ENCODE measurements at places on chromosomes 7 and 10. TPM values are rescaled to one million over a fixed set of nuclear protein-coding genes. Genes with fewer than 3 reads are reported as not detected.

Gene THNSL1
- 7.5 TPM for polyA plus RNA-seq

DNA sequence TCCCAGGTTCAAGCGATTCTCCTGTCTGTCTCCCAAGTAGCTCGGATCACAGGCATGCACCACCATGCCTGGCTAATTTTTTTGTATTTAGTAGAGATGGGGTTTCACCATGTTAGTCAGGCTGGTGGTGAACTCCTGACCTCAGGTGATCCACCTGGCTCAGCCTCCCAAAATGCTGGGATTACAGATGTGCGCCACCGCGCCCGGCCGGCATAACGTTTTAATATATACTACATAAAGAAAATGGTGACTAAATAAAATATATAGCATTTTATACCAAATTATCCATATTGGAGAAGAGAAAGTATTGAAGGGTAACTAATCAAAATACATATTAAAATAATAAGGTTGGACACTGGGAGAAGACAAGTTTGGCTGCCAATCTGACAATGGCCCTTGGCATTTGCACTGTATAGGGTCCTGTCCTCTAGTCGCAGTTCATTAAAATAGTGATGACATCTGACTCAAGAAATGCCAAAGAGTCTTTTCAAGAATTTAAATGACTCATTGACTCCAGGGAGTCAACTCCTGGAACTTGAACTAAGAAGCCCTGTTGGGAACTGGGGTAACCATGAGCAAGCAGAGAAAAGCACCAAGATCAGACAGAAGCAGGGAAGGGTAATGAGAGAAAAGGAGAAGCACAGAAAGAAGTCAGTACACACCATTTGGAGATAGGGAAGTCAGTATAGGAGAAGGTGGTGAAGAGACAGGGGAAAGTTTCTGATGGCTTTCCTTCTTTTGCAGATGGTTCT lies 91.1 kb downstream of the CH25H start:
- DNase-seq: no peak

- no peak for DNase-seq
These were observed 116.2 kb downstream of the LRMDA start for GRCh38 chr10:75547391-75548298.

DNA sequence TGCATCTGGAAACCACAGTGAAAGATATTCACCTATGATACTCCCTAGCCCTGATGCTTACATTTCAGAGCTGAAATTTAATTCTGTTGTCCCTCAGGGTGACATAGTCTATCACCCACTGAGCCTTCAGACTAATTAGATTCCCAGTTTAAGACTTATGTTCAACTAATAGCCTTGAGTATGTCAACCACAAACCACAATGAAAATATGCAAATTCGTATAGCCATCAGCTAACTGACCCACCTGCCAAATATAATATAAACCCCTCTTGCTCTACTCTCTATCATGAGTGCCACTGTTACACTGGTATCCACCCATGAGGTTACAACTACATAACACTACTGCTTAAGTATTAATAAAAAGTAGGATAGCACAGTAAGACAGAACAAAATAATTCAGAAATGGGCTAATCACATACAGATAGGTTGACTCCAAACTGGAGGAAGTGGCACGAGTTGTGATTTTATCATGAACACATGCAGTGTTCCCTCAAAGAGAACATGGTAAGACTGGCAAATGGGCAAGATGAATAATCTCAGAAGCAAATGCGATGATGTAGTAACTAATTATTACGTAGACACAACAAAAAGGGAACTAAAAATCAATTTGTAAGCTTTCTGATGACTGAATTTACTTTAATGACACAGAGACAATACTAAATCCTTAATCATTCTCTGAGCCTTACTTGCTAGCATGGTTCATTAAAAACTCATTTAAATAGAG lies 290.6 kb downstream of the PARD3 start:
- DNase-seq: no peak

DNA sequence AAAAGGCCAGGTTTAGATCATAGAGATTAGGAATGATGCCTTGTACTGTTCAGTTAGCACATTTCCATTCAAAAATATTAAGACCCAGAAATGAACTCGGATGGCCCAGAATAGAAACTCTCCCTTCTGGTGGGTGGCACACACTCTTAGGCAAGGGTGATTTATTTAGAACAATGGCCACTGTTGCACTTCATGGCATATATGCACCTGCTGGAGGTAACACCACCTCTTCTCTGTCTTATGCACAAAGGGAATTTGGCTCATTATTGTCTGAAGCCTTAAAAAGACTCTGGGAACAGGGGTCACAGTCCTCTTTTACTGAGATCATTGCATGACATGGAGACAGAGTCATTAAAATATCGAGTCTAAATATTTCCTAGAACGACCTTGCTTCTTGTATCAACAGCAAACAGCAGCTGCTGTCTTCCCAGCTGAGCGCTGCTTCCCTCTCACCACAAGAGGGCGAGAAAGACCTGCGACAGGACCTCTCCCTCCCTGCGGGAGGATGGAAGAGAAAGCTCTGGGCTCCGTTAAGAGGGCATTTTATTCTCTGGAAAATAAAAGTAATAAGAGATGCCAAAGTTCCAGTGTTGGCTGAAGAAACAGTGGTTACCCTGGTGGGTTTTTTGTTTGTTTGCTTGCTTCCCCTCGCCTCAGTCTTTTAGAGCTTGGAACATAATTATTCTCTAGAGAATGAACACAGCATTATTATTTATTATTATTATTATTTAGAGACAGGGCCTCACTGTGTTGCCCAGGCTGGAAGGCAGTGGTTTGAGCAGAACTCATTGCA lies 13.5 kb upstream of the BAMBI start:
- peak; percentile 67 for DNase-seq

Gene PRKAG2
- 22.2 TPM for polyA plus RNA-seq

GRCh38 chr10:109504401-109504800 lies 418.9 kb downstream of the XPNPEP1 start:
- DNase-seq: no peak

Gene CTAGE15
- 0.21 TPM for polyA plus RNA-seq

Gene NPC1L1
- 22.1 TPM for polyA plus RNA-seq

DNA sequence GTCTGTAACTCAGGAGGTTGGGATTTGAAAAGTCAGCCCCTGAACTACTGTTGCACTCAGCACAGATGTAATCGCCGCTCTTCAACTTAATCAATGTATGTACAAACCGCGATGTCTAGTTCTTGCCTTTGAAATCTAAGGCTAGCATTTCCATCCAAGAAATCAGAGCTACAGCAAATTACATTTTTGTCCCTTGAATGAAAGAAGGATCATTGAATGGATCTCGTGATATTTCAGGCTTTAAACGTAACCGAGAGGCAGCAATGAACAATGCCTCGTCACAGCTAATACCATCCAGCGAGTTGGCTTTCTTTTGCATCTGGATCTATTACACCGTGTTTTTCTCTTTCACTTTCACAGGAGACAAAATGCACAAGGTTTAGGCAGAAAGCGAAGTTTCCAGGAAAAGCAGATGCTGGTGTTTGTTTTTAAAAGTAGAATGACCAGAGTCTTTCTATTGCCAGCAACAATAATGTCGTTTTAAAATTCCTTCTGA lies 5.5 kb downstream of the SKIDA1 start:
- DNase-seq: no peak

DNA sequence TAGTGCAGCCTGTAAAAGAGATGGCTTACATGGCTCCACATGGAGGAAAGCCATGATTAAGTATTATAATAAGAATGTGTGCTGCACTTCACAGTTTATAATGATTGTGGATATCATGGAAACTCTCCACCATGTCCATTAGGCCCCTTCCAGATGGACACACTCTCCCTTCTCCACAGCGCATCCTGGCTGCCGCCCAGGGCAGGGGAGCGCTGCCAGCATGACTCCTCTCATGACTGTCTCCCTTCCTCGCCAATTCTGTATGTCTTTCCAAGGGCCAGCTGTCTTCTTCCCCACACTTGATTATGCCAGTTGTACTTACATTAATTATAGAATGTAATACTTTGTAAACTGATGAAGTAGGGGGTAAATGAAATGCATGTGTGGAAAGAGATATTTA lies 259.3 kb upstream of the TMEM72 start:
- DNase-seq: no peak

DNA sequence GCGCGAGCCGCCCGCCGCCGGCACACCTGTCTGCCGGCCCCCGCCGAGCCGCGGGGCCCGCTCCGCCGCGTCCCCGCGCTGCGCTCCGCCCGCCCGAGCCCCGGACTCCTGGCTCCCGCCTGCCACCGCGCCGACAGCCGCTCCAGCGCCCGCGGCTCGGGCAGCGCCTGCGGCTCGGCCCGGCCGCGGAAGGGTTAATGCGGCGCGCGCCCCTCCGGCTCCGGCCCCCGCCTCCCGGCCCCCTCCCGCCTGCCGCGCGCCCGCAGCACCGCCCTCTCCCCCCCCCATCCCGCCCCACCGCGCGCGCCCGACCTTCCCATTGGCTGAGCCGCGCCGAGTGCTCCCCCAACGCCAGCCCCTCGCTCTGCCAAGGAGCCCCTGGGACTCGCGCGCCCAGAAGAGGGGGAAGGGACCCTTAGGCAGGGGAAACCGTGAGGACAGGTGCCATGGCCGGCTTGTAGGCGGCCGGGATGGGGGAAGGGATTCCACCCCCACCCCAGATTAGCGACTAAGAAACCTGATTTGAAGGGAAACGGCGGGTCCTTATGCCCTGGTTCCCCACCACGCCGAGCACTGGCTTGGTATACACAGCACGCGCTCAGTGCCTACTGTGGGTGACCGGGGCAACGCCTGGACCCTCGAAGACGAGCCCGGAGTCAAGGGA lies at the start of gene KCNH2:
KCNH2 (minus strand) TSS at position 196 of the 664 bp plus-strand sequence. CDS start 408 bp downstream, outside the sequence.
- no peak for DNase-seq

GRCh38 chr7:101882595-101883564 lies 65.5 kb downstream of the CUX1 start:
- peak; percentile 57 for DNase-seq

DNA sequence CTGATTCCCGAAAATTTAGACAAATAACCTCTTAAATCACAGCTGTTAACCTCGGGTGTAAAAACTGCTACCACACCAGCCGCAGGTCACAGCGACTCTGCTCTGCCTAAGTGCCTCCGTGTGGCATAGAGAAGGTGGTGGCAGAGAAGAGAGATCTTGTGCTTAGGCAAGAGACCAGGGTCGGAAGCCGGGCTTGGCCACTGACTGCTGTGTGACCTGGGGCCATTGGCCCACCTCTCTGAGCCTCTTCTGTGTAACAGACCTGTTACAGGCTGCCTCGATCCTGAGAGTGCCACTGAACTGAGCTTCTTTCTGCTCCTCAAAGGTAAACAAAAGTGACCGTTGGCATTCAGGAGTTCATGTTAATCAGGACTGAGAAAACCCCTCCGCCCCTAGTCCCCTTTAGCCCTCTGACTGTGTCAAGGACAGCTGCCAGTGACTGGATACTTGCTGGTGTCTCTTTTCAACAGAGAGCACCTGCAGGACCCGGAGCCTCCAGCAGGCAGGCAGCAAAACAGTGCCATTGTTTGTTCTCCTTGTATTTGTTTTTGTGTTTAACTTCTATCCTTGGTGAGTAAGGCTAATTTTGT lies 36.5 kb downstream of the ZMIZ1 start:
- no peak for DNase-seq

Gene CHAT
- not detected for polyA plus RNA-seq

Gene ST8SIA6
- polyA plus RNA-seq: 0.54 TPM

DNA sequence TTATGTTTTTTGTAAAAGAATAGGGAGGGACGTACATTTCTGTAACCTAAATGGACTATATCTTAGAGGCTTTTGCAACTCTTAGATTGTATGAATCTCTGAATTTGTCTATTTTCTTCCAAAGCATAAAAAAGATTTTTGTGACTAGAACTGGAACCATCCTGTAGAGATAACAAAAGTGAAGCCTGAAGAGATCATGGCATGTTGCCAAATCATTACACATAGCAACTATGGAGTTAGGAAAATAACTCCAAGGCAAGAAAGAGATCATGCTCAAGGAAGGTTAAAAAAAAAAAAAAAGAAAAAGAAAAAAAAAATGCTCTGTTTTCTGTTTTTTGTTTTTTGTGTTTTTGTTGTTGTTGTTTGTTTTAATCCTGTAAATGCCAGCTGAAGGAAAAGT lies 567.7 kb upstream of the ZWINT start:
- DNase-seq: no peak

DNA sequence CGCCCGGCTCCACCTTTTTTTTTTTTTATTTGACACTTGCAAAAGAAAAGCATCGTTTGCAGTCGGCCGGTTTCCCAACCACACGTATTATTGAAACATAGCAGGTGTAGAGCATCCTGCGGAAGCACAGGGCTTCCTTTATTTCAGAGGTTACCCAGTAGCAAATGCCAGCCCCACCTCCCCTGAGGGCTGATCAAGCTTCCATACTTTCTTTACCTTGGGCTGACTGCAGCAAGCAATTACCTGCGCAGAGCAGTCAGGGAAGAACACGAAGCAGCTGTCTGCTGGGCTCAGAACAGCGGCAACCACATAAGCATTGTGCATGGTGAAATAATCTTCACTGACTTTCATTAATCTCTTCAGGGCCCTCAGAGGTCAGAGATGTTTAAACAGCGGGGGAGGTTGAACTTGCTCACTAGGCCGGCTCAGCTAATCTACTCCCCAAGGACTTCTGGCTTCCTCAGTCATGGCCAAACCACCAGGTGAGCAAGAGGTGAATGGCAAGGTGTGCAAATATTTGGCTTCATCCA lies 784.7 kb upstream of the AUTS2 start:
- DNase-seq: no peak

Gene PRXL2A
- 87.4 TPM for polyA plus RNA-seq

GRCh38 chr7:127239814-127240213 lies 12.9 kb downstream of the GRM8 start:
- DNase-seq: no peak

Gene CTBP2
- polyA plus RNA-seq: 3.4 TPM

DNA sequence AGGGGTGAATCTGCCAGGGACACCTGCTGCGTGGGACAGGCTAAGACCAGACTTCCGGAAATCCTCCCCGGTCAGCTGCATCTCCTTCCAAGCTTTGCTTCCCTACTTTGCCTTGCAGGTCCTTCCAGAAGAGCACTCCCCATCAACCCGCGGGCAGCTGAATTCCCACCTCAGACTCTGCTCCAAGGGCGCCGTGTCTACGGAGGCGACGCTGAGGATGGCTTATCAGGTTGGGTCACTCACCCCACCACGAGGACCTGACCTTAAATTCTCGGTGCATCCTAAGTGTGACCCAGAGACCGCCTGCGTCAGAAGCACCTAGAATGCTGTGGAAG lies 78.9 kb upstream of the KMT2C start:
- no peak for DNase-seq

GRCh38 chr10:101752241-101752640 lies 23.7 kb downstream of the FGF8 start:
- DNase-seq: no peak

Gene TEX47
- polyA plus RNA-seq: not detected

DNA sequence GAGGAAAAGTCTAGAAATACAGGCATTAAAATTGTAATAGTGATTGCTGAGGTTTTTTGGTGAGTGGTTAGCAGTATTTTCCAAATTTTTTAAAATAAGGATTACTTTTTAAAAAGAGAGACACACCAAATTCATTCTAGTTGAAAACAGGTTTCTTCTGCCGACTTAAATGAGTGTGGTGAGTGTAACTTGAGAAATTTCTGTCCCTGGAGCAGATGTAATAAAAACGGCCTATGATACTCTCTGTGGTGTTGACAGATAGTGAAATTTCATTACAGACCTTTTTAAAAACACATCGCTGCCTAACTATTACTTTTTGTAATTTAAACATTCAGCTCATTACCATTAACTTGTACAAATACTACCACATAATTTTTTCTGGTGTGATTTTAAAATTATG lies 90.1 kb downstream of the CYP51A1 start:
- DNase-seq: no peak

Gene SORCS1
- polyA plus RNA-seq: 0.21 TPM

- DNase-seq: no peak
These were observed 22.1 kb downstream of the INPP5F start for GRCh38 chr10:119747940-119748339.

Gene SPDYE2
- 2.6 TPM for polyA plus RNA-seq

Data from liver (tissue), 10 donors.